ENCODE measurements at places on chromosomes 5 and 9. TPM values are rescaled to one million over a fixed set of nuclear protein-coding genes. Genes with fewer than 3 reads are reported as not detected.

The PPP2R2B gene
- 3.0 TPM for total RNA-seq

The RNF183 gene
- total RNA-seq: not detected

The PROB1 gene
- total RNA-seq: 24.8 TPM

The MYMK gene
- not detected for total RNA-seq

The PCDHGA11 gene
- total RNA-seq: 3.4 TPM

The IL7R gene
- 3.6 TPM for total RNA-seq

The NLN gene
- total RNA-seq: 11.4 TPM

The CNTLN gene
- 4.3 TPM for total RNA-seq

The GPR150 gene
- total RNA-seq: 0.15 TPM

The LHX3 gene
- not detected for total RNA-seq

The C9 gene
- total RNA-seq: not detected

The IER5L gene
- 9.4 TPM for total RNA-seq

The PCDHA9 gene
- total RNA-seq: 0.03 TPM

The MLANA gene
- total RNA-seq: not detected

The IL13 gene
- total RNA-seq: not detected

The SPOCK1 gene
- 139 TPM for total RNA-seq

The ZFP62 gene
- 21.2 TPM for total RNA-seq

The LCNL1 gene
- 4.3 TPM for total RNA-seq

The FGFR4 gene
- total RNA-seq: 3.5 TPM

The ZDHHC11B gene
- total RNA-seq: 17.0 TPM

The TRIM7 gene
- 3.8 TPM for total RNA-seq

The DBH gene
- 0.14 TPM for total RNA-seq

The CCDC171 gene
- total RNA-seq: 1.9 TPM

The GHR gene
- 15.3 TPM for total RNA-seq

The GNE gene
- total RNA-seq: 16.7 TPM

The SPINK13 gene
- total RNA-seq: not detected

The BDP1 gene
- 18.0 TPM for total RNA-seq

The CDH6 gene
- total RNA-seq: 1.7 TPM

The ITGA2 gene
- 2.0 TPM for total RNA-seq

The TNFSF15 gene
- not detected for total RNA-seq

The FBN2 gene
- 0.51 TPM for total RNA-seq

The WWC1 gene
- total RNA-seq: 0.79 TPM

The HAND1 gene
- 2.7 TPM for total RNA-seq

The TNFAIP8 gene
- 5.9 TPM for total RNA-seq

The CCNH gene
- 24.1 TPM for total RNA-seq

The SLC6A3 gene
- total RNA-seq: not detected

The SHISAL2B gene
- total RNA-seq: not detected

The FAM78A gene
- 37.9 TPM for total RNA-seq

The CIZ1 gene
- 80.6 TPM for total RNA-seq

The MYORG gene
- total RNA-seq: 4.8 TPM

The KCNV2 gene
- not detected for total RNA-seq

The PRELID2 gene
- total RNA-seq: 41.5 TPM

The IFNA2 gene
- not detected for total RNA-seq

The MEGF10 gene
- 1.7 TPM for total RNA-seq

The FOXD4L3 gene
- 0.26 TPM for total RNA-seq

The SLCO4C1 gene
- 0.06 TPM for total RNA-seq

The RAPGEF1 gene
- 82.3 TPM for total RNA-seq

The CCDC183 gene
- 2.4 TPM for total RNA-seq

The HTR1A gene
- 0.35 TPM for total RNA-seq

The ADAMTS12 gene
- total RNA-seq: 0.54 TPM

The GRIN3A gene
- 0.31 TPM for total RNA-seq

The INSYN2B gene
- 0.25 TPM for total RNA-seq

The FOXD1 gene
- not detected for total RNA-seq

The ABO gene
- total RNA-seq: 0.66 TPM

Data from right cardiac atrium (tissue), 5 donors.